ENCODE measurements at places on chromosomes 12 and 14.

- DNase-seq, result no peak
Measured at GRCh38 chr14:74570696-74571095, 41.3 kb downstream of the LTBP2 start.

GRCh38 chr14:36130186-36130585 lies 46.3 kb downstream of the PTCSC3 start:
- no peak for DNase-seq

GRCh38 chr14:87772854-87773253 lies 220.1 kb downstream of the GALC start:
- no peak for DNase-seq

GRCh38 chr14:70935135-70935534 lies 27.9 kb downstream of the PCNX1 start:
- DNase-seq, result no peak

- DNase-seq, result no peak
Measured at GRCh38 chr14:106493962-106494823, 967.8 kb downstream of the TMEM121 start.

- DNase-seq, result no peak
Measured at GRCh38 chr12:48351022-48351708, 446 bp upstream of the ZNF641 start.
